ENCODE measurements at places on chromosomes 13 and 19. TPM values are rescaled to one million over a fixed set of nuclear protein-coding genes. Genes with fewer than 3 reads are reported as not detected.

DNA sequence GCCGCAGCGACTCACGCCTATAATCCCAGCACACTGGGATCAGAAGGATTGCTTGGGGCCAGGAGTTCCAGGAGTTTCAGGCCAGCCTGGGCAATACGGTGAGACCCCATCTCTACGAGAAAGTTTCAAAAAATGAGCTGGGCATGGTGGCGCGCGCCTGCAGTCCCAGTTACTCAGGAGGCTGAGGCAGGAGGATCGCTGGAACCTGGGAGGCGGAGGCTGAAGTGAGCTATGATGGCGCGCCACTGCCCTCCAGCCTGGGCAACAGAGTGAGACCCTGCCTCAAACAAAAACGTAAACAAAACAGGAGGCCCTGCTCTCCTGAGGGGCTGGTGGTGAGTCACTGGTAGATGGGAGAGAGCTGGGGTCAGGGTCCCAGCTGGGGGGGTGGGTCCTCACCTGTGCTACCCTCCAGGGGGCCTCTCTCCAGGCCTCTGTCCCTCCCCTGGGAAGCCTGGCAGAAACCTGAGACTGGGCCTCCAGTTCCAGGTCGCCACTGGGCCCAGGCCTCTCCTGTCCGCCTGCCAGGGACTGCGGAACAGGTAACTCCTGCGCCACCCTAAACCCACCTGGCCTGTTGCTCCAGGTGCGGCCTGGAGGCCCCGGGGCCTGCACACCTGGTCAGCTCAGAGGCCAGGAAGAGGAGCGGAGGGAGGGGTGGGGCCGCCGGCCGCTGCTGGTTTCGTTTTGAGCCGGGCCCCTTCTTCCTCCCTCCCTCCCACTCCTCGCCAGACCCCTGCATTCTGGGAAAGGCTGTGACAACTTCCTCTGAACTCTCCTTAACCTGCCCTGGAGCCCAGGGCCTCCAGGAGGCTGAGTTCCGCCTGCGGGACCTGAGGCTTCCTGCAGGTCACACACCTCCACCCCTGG is 17.2 kb upstream of the ZBTB7A start:
- H3K27ac ChIP-seq, result no peak overlapping the region
- no peaks in the 10 kb centered on the region for H3K4me1 ChIP-seq
- H3K27me3 ChIP-seq, result peaks cover 3% of the 10 kb centered on the region
- no peaks in the 10 kb centered on the region for H3K36me3 ChIP-seq

- no peak for DNase-seq
- no peaks in the 10 kb centered on the region for H3K36me3 ChIP-seq
- H3K4me3 ChIP-seq, result no peak overlapping the region
- no peaks in the 10 kb centered on the region for H3K4me1 ChIP-seq
- H3K27me3 ChIP-seq, result peaks cover 6% of the 10 kb centered on the region
Measured at GRCh38 chr19:29255912-29256311, 43.0 kb upstream of the UQCRFS1 start.

GRCh38 chr13:33119022-33119781 is 103.0 kb downstream of the KL start:
- H3K4me3 ChIP-seq, result peak overlapping the region; percentile 54
- peaks cover 4% of the 10 kb centered on the region for H3K27me3 ChIP-seq
- peaks cover 56% of the 10 kb centered on the region for H3K36me3 ChIP-seq
- H3K27ac ChIP-seq, result peak overlapping the region; percentile 56
- DNase-seq, result peak; percentile 46

DNA sequence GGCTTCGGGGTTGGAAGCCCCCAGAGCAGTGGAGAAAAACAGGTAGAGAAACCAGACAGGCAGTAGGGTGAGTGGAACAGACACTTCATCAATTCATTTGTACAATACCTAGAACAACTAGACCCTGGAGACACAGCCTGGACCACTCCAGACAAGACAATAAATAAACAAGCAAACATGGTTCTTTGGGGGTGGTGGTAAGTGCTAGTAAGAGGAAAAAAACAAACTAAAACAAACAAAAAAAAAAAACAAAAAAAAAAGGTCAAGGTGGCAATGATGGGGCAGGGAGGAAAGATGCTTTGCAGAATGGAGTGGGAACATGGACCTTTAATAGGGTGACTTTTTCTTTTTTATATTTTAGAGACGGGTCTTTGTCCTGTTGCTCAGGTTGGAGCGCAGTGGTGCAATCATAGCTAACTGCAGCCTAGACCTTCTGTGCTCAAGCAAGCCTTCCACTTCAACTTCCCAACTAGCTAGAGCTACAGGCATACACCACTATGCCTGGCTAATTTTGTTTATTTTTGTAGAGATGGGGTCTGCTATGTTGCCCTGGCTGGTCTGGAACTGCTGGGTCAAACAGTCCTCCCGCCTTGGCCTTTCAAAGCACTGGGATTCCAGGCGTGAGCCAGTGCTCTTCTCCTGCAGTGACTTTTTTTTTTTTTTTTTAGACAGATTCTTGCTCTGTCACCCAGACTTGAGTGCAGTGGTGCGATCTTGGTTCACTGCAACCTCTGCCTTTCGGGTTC is 3.1 kb downstream of the JUNB start:
- peaks cover 4% of the 10 kb centered on the region for H3K36me3 ChIP-seq
- peak overlapping the region; percentile 81 for H3K4me3 ChIP-seq
- no peak for DNase-seq
- peak overlapping the region; percentile 87 for H3K27ac ChIP-seq

GRCh38 chr19:58010507-58010906 is 7.9 kb upstream of the ZNF606 start:
- peaks cover 2% of the 10 kb centered on the region for H3K27me3 ChIP-seq
- no peak overlapping the region for H3K4me3 ChIP-seq

- peaks cover 4% of the 10 kb centered on the region for H3K27me3 ChIP-seq
- no peak overlapping the region for H3K27ac ChIP-seq
- H3K36me3 ChIP-seq, result peaks cover 5% of the 10 kb centered on the region
- peaks cover 26% of the 10 kb centered on the region for H3K4me1 ChIP-seq
Measured at GRCh38 chr19:58516964-58517833, 2.4 kb downstream of the ZBTB45 start.

GRCh38 chr13:24632382-24633121 is 47.7 kb upstream of the ATP12A start:
- H3K27ac ChIP-seq, result no peak overlapping the region
- no peak for DNase-seq
- H3K27me3 ChIP-seq, result peaks cover 7% of the 10 kb centered on the region
- no peaks in the 10 kb centered on the region for H3K36me3 ChIP-seq
- H3K4me3 ChIP-seq, result no peak overlapping the region

Gene GRAMD1A
- total RNA-seq, result 53.3 TPM

DNA sequence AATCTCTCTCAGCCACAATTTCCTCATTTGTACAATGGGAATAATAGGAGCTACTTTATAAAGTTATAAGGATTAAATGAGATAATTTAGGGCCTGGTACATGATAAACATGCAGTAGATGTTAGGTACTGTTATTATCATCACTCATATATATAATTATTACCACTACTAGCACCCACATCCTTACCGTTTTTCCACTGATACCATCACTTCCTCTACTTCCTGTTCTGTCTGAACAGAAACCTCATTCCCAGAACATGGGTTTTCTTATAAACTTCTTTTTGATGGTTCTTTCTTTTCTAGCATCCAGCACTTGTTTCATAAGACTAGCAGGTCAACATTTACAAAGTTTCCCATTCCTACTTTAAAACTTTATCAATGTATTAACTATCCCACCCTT is 6.3 kb downstream of the CDADC1 start:
- H3K4me1 ChIP-seq, result peaks cover 10% of the 10 kb centered on the region
- DNase-seq, result no peak
- H3K27me3 ChIP-seq, result no peaks in the 10 kb centered on the region
- H3K36me3 ChIP-seq, result peaks cover 17% of the 10 kb centered on the region

- peaks cover 15% of the 10 kb centered on the region for H3K27me3 ChIP-seq
- no peak overlapping the region for H3K4me3 ChIP-seq
- no peak overlapping the region for H3K27ac ChIP-seq
- H3K4me1 ChIP-seq, result peaks cover 18% of the 10 kb centered on the region
Measured at GRCh38 chr13:98665638-98665995, 86.9 kb downstream of the SLC15A1 start.

Data from HFFc6 (cell line).